ENCODE measurements at places on chromosomes 3 and 15. TPM values are rescaled to one million over a fixed set of nuclear protein-coding genes. Genes with fewer than 3 reads are reported as not detected.

Gene SGO1
- total RNA-seq: 43.5 TPM

Gene RBPMS2
- not detected for total RNA-seq

DNA sequence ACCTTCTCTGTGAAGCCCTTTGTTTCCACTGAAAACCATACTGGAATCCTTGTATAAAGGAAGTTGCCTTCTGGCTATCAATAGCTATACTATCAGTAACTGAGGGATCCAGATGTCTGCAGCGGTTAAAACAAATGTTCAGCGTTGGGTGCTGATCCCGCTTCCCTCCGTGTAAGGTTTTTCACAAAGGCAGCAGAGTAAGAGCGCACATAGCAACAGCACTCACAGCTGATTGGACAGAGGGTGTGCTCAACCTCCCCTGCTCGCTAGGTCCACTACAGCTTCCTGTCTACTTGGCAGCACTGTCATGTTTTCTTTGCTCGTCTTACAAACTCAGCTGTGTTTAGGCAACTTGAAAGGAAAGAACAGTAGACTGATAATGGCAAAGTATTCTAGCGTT is 27.3 kb downstream of the ATOSA start:
- DNase-seq: peak; percentile 71
- peaks cover 26% of the 10 kb centered on the region for H3K36me3 ChIP-seq
- peaks cover 8% of the 10 kb centered on the region for H3K4me1 ChIP-seq
- no peaks in the 10 kb centered on the region for H3K27me3 ChIP-seq

GRCh38 chr15:83813682-83814081 is 159.8 kb downstream of the ADAMTSL3 start:
- H3K27me3 ChIP-seq: no peaks in the 10 kb centered on the region
- no peaks in the 10 kb centered on the region for H3K36me3 ChIP-seq
- no peaks in the 10 kb centered on the region for H3K4me1 ChIP-seq

DNA sequence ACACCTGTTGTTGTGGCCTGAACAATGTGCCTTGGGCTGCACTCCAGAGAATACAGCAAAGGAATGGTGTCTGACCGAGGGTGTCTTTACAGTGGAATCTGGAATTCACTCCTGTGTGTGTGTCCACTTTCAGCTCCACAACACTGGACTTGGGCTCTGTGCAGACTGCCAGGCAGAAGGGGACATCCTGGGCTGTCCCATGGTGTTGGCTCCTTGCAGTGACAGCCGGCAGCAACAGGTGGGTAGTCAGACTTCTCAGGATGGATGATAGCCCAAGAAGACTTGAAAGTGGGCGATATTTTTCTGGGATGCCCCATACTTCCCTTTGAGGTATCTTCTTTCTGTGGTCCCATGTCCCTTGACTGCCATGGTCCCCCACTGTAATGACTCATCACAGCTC is 45.0 kb downstream of the DPH3 start:
- H3K4me1 ChIP-seq: peaks cover 2% of the 10 kb centered on the region
- H3K4me3 ChIP-seq: no peak overlapping the region
- no peaks in the 10 kb centered on the region for H3K36me3 ChIP-seq
- no peak overlapping the region for H3K27ac ChIP-seq
- peaks cover 7% of the 10 kb centered on the region for H3K27me3 ChIP-seq
- DNase-seq: no peak
